ENCODE measurements at places on chromosomes 13 and 19. TPM values are rescaled to one million over a fixed set of nuclear protein-coding genes. Genes with fewer than 3 reads are reported as not detected.

RGL3 gene
- 58.8 TPM for total RNA-seq

FCAR gene
- not detected for total RNA-seq

SHANK1 gene
- not detected for total RNA-seq

ABCC4 gene
- total RNA-seq, result 65.7 TPM

MADCAM1 gene
- total RNA-seq, result 0.73 TPM

ZNF497 gene
- total RNA-seq, result 1.7 TPM

CYSLTR2 gene
- not detected for total RNA-seq

- no peak overlapping the region for H3K4me3 ChIP-seq
- no peak overlapping the region for H3K27ac ChIP-seq
- H3K36me3 ChIP-seq, result no peaks in the 10 kb centered on the region
- no peaks in the 10 kb centered on the region for H3K27me3 ChIP-seq
These were observed 366.5 kb downstream of the KCTD12 start for GRCh38 chr13:76519685-76520084.

DNA sequence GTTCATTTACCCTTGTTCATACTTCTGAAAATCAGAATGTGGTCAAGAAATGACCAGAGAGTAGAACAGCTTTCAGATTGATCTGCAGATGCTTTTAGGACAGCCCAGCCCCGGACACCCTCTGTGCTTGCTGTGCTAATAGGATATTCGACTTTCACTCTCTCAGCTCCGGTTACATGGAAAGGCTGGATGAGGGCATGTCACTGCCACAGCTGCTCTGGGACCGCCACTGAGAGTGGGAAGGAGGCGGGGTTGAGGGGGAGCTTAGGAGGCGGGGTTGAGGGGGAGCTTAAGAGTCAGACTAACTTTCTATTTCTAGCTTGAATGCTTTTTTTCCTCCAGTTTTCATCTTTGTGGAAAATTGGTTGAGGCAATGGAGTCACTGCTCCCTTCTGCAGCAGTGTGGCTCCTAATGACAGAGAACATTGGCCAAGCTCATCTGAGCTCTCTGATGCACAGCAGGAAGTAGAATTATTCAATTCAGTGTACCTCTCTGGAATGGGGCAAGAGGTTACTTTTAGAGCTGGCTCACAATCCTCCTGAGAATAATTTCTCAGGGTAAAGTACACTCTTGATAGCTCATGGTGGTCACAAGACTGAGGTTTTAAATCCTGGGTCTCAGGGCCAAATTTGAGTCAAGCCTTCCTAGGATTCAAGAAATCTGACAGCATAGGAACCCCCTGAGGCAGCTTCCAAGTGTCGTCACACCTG is 74.6 kb upstream of the NPAS1 start:
- no peak overlapping the region for H3K4me3 ChIP-seq
- peak overlapping the region; percentile 24 for H3K27ac ChIP-seq
- H3K4me1 ChIP-seq, result peaks cover 31% of the 10 kb centered on the region
- no peak for DNase-seq

DNA sequence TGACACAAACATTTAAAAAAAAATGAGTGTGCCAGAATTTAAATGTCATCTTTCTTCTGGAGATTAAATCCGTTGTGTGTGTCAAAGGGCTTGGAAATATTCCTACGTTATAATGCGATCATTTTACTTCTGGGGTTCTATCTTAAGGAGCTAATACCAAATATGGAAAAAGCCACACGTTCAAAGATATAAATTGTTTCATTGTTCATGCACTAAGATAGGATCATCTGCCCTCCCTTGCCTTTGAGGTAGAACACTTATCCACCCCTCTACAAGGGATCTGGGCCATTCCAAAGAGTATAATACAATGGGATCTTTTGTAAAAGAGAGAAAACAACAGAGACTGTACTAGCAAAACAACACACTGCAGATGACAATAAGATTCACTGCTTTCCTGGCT is 64.9 kb downstream of the ANKRD10 start:
- no peaks in the 10 kb centered on the region for H3K36me3 ChIP-seq
- DNase-seq, result no peak
- no peak overlapping the region for H3K4me3 ChIP-seq
- H3K4me1 ChIP-seq, result no peaks in the 10 kb centered on the region
- H3K27me3 ChIP-seq, result no peaks in the 10 kb centered on the region

GRCh38 chr13:91767651-91768050 is 369.2 kb downstream of the GPC5 start:
- H3K27ac ChIP-seq, result peak overlapping the region; percentile 7
- H3K4me1 ChIP-seq, result peaks cover 86% of the 10 kb centered on the region
- no peaks in the 10 kb centered on the region for H3K36me3 ChIP-seq
- no peaks in the 10 kb centered on the region for H3K27me3 ChIP-seq

DNA sequence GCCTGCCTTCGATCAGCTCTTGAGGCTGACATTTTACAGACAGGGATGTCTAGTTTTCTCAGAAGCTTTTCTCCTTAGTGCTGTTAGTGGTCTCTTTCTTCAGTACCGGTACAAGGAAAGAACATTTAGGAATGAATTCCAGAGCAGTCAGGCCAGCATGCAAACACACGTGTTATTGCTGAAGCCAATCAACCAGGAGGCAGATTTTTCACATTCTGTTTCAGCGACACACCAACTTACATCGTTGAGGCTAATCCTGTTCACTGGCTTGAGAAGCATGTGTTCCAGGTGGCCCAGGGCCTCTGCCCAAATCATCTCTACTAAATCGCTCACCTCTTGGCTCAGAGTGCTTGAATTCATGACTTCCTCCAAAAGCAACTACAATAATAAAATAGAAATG is 19.2 kb downstream of the PARP4 start:
- H3K27me3 ChIP-seq, result no peaks in the 10 kb centered on the region
- H3K27ac ChIP-seq, result no peak overlapping the region
- no peak overlapping the region for H3K4me3 ChIP-seq
- no peaks in the 10 kb centered on the region for H3K4me1 ChIP-seq
- H3K36me3 ChIP-seq, result peaks cover 6% of the 10 kb centered on the region
- DNase-seq, result no peak

DNA sequence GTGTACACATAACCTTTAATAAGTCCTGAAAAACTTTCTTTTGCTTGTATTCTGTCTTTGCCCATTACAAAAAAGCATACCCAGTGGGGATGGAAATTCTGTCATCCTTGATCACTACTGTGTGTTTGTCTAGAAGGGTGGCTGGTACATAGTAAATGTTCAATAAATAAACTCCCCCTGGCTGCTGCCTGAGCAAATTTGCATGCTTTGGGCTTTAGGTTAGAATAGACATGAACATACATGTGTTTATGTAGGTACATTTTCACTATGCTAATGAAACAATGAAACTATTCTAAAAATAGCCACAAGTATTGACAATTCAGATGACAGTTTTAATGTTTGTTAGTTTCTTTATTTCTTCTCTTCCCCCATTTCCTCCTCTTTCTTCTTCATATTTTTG is 36.1 kb downstream of the TNFSF13B start:
- H3K36me3 ChIP-seq, result no peaks in the 10 kb centered on the region
- no peak for DNase-seq
- peaks cover 7% of the 10 kb centered on the region for H3K4me1 ChIP-seq

GRCh38 chr19:13079542-13079986 is 23.1 kb downstream of the LYL1 start:
- no peaks in the 10 kb centered on the region for H3K36me3 ChIP-seq
- no peak overlapping the region for H3K27ac ChIP-seq

DNA sequence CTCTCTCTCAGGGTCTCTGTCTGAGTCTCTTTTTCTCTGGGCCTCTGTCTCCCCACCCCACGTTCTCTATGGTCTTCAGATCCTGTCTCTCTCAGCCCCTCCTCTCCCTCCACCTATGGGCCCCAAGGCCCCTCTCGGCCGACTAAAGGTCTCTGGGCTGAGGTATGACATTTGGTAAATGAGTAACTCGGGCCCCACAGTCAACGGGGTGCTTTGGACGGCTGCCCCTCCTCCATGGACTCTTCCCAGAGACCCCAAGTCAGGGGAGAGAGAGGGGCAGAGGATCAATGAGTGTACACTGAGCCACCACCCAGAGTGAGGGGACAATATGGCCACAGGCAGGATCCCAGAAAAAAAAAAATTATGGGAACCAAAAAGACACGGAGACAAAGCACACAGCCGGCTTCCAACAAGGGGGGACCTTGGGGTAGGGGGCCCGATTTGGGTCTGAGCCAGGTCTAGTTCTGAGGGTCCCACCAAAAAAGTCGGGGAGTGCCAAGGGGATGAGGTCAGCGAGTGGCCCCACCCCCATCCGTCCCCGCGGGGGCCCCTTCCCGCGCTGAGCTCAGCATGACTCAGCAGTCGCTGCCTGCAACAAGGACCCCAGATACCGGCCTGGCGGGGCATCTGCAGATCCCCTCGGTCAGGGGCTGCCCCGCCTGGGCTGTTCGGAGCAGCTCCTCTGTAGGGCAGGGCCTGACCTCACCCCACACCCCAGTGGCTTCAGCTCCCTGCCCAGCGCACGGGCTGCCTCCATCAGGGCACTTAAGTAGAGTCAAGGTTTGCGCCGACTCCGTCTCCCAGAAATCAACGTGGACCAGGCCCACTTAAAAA is 1.5 kb upstream of the FTL start:
- peaks cover 33% of the 10 kb centered on the region for H3K4me1 ChIP-seq
- H3K27me3 ChIP-seq, result no peaks in the 10 kb centered on the region
- DNase-seq, result peak; percentile 96
- peak overlapping the region; percentile 95 for H3K4me3 ChIP-seq
- peak overlapping the region; percentile 96 for H3K27ac ChIP-seq

GRCh38 chr13:24502533-24503378 is 9.8 kb downstream of the PARP4 start:
- H3K27ac ChIP-seq, result peak overlapping the region; percentile 36
- no peak overlapping the region for H3K4me3 ChIP-seq
- peaks cover 10% of the 10 kb centered on the region for H3K4me1 ChIP-seq
